ENCODE measurements at places on chromosomes 4 and X.

DNA sequence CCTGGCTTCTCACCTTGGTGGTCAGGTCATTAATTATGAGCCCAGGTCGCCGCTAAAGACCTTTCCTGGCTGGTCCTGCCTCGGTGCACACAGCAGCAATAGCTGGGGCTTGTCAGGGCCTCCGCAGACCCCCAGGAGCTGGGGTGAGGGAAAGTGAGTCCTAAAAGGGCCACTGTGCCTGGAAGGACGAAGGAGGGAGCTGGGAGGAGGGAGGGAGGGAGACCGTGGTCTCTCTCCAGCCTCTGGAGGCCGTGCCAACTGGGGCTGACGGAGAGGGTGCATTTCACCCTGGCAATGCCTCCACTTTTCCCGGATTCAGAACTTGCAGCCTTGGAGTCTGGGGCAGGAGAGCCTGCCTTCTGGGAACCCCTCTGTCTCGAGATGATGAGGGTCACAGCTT is 60.4 kb downstream of the CRLF2 start:
- DNase-seq: no peak

DNA sequence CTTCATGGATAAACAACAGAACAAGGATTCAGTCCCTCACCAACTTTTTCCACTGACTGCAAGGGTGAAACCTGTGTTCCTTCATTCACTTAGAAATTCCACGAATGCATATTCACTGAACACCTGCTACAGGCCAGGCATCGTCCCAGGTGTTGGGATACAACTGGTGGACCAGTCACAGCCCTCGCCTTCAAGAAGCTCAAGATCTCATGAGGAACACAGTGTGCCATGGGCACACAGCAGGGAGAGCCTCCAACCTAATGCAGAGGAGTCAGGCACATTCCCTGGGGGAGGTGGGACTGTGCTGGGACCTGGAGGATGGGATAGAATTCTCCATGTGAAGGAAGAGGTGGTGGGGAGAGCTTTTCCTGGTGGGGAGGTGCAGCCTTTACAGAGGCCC is 107.6 kb upstream of the PDLIM3 start:
- no peak for DNase-seq

DNA sequence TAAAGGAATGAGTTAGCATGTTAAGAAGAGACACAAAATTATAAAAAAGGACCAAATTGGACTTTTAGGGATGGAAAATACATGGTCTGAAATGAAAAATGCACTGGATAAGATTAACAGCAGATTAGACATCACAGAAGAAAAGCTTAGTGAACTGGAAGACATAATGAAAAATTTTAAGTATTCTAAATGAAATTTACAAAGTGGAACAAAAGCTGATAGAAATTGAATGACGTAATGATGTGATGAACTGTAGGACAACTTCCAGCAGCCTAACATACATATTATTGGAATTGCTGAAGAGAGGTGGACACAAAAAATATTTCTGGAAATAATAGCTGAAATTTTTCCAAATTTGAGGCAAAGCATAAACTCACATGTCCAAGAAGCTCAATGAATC is 39.6 kb upstream of the GPR173 start:
- no peak for DNase-seq

GRCh38 chr4:44674471-44674870 is 3.7 kb upstream of the GUF1 start:
- no peak for DNase-seq

GRCh38 chr4:152316969-152317368 is 218.9 kb downstream of the FBXW7 start:
- no peak for DNase-seq

GRCh38 chrX:148574237-148574973 is 74.0 kb downstream of the AFF2 start:
- DNase-seq: no peak

- DNase-seq: no peak
These were observed 89.1 kb downstream of the RAPGEF2 start for GRCh38 chr4:159191989-159192388.

DNA sequence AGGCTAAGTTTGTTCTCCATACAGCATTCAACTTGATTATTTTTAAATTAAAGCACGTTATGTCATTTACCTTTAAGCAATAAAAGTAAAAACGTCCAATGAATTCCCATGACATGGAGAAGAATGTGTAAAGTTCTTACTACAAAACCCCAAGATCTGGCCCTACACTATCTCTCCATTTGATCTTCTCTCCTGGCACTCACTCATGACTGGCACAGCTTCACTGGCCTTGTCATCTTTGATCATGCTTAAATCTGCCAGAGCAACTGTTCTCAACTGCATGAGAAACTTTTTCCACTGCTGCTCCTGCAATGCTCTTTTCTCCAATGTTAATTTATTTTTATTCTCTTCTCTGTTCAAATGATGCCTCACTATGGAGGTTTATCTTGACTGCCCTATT is 1109.0 kb upstream of the IGFBP7 start:
- DNase-seq: no peak

- no peak for DNase-seq
These were observed 5.9 kb upstream of the HSD17B10 start for GRCh38 chrX:53440101-53440500.

DNA sequence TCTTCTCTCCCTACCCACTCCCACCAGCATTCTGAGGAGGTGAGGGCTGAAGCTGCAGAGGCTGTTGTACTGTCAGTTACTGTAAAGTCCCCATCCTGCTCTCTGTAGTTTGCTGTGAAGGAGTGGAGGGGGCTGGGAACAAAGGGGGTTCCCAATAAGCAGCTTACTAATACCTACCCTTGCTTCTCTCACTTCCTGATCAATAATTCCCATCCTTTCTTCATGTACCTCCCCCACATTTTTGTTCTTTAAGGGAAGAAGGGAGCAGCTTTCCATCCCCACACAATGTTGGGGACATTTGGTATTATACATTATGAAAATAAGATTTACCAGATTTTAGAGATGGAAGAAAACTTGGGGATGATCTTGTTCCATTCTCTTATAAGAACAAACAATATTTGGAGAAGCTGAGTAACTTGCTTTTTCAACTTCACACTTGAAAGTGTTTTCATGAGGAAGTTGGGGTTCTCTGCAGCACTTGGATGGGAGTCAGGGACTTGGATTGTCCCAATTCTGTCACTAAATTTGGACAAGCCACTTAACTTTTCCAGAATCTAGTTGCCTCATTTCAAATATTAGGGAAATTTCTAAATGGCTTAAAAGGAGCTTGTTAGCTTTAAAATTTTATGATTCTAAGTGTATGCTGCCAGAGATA is 5.4 kb downstream of the TBC1D1 start:
- no peak for DNase-seq

DNA sequence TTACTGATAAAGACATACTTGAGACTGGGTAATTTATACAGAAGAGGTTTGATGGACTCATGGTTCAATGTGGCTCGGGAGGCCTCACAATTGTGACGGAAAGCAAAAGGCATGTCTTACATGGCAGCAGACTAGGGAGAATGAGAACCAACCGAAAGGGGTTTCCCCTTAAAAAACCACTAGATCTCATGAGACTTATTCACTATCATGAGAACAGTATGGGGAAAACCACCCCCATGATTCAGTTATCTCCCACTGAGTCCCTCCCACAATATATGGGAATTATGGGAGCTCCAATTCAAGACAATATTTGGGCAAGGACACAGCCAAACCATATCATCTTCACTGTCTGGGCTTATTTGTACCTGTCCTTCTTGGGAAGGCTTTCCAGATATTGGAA is 22.8 kb upstream of the MUC7 start:
- no peak for DNase-seq

GRCh38 chrX:153378607-153379006 is 22.5 kb downstream of the PNMA6E start:
- DNase-seq: no peak

GRCh38 chr4:38600575-38600974 is 63.4 kb upstream of the KLF3 start:
- no peak for DNase-seq

- no peak for DNase-seq
These were observed 52.3 kb downstream of the UBE2K start for GRCh38 chr4:39750216-39750615.

- DNase-seq: no peak
These were observed 161.7 kb downstream of the RBMX2 start for GRCh38 chrX:130563476-130563875.

GRCh38 chr4:68288393-68288740 is 42.9 kb upstream of the TMPRSS11B start:
- no peak for DNase-seq

DNA sequence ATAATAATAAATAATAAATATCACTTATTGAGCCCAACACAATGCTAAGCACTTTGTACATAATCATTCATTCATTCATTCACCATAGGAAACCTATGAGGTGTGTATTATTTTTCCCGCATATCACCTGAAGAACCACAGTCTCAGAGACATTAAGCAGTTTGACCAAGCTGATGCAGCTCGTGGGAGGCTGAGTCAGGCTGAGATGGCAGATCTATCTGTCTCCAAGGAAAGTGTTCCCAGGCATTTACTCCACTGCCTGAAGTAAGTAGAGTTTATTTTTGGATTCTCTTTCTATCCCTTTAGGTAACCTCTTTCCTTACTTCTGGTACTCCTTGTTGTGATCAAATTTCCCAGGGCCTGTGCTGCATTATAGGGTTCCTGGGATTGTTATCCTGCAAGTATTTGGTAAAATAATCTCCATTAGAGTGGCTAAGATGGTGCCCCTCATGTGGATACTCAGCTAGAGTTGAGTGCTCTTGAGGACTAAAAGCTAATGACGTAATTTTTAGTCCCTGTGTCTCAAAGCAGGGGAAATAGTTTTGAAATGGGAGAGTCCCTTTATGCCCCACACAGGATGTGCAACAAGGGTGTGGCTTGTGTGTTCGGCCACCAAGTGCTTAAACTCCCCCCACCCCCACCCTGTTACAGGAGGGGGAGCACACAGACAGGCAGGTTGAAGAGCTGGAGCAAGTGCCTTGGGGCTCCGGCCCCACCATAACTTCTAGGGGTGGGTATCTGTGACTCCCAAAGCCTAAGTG is 467.0 kb downstream of the STIM2 start:
- no peak for DNase-seq

DNA sequence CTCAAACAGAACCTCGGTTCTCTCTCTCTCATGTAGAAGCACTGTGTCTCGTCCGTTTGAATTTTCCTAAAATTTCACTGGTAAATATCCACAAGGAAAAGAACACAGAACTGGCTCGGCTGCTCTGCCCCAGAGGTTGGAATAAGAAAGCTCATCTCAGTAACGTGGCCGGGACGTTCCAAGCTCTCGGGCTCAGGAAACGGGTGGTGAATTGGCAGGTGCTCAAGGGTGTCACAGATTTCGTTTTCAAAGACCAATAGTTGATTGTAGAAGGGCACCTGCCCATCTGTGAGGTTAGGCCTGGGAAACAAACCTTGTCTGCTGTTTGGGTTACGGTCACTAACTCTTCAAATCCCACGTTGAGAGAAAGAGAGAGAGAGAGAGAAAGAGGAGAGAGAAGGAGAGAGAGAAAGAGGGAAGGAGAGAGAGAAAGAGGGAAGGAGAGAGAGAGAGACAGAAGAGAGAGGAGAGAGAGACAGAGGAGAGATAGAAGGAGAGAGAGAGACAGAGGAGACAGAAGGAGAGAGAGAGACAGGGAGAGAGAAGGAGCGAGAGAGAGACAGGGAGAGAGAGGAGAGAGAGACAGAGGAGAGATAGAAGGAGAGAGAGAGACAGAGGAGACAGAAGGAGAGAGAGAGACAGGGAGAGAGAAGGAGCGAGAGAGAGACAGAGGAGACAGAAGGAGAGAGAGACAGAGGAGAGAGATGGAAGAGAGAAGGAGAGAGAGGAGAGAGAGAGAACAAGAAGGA is 106.6 kb downstream of the CRLF2 start:
- DNase-seq: no peak

Measured in activated T-cell treated with anti-CD3 and anti-CD28 coated beads for 1 hour (primary cell).